ENCODE measurements at places on chromosomes 6 and 20.

- DNase-seq, result no peak
These were observed 24.9 kb downstream of the SAYSD1 start for GRCh38 chr6:39090036-39090435.

DNA sequence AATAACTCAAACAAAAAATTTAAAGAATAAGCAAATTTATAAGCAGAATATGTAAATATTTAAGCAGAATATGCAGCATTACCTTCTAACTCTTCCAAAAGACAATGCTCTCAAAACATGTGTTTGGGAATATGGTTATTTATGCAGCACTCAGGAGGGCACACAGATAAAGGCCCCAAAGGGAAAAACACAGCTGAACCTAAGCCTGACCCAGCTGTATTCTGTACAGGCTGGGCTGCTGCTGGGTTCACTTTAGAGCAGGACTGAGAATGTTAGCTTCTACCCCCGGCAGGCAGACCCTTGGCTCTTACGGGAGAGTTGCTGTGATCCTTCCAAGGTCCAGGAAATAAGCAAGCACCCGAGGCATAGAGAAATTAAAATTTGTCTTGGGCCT lies 37.3 kb downstream of the ABHD12 start:
- DNase-seq, result no peak

GRCh38 chr20:10558635-10559187 lies 115.1 kb downstream of the JAG1 start:
- DNase-seq, result no peak

GRCh38 chr6:111410371-111410770 lies 72.6 kb downstream of the REV3L start:
- DNase-seq, result no peak

- no peak for DNase-seq
These were observed 75.7 kb downstream of the METTL24 start for GRCh38 chr6:110282412-110282811.

DNA sequence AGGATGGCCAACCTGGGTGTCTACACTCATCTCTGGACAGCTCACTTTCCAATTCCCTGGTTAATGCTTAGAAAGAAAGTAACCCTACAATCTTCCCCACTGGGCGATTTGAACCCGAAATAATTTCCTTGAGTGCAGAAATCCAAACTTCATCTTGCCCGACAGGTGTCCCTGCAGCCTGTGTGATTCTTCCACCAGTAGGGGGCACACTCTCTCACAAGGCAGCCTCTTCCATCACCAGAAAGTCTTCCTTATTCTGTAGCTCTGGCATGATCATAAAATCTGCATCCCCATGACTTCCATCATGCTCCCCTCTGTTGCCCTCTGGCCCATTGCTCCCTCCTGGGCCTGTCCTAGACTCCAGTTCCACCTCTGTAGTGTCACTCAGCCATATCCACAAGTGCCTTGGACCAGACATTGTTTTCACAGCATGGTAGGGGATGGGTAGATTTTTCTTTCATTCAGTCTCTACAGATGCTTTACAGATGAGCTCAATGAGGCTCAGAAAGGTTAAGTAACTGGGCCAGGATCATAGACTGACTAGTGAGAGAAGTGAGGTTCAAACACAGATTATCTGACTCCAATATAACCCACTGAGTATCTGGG lies 170.4 kb upstream of the SPTLC3 start:
- DNase-seq, result no peak

DNA sequence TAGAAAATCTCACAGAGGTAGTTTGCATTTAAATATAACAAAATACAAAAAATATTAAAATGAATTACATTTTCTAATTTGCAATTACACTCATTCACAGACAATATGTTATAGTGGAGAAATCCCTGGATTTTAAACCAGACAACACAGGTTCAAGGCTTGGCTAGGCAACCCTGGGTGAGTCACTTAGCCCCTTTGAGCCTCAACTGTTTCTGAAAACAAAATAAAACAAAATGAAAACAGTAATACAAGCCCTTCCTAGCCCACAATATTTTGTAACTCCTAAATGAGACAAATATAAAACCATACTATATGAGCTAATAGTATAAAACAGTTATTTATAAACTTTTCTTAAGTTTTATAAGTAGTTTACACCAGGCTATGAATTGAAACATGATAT lies 41.0 kb downstream of the UQCC1 start:
- no peak for DNase-seq

- DNase-seq, result no peak
These were observed 149.8 kb upstream of the AKAP12 start for GRCh38 chr6:151089978-151090377.

DNA sequence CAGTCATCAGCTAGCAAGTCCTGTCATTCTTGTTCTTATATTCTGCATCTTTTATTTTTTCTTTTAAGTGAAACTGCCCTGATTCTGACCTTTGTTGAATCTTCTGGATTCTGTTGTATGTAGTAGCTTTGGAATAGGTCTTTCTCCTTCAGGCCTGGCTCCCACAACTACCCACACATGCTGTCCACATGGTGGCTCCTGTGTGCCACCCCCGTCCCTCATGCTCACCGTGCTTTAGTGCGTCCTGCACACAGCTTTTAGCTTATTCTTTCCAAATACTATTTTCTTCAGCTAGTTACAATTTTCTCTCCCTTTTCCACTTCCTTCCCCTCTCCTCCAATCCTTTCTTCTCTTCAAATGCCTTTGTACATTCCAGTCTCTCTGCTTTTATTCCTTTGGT lies 61.8 kb downstream of the CTNNBL1 start:
- no peak for DNase-seq

- DNase-seq, result no peak
These were observed 138.3 kb upstream of the CDYL start for GRCh38 chr6:4637691-4638433.

GRCh38 chr6:43853066-43853650 lies 83.1 kb downstream of the VEGFA start:
- DNase-seq, result peak; percentile 60

DNA sequence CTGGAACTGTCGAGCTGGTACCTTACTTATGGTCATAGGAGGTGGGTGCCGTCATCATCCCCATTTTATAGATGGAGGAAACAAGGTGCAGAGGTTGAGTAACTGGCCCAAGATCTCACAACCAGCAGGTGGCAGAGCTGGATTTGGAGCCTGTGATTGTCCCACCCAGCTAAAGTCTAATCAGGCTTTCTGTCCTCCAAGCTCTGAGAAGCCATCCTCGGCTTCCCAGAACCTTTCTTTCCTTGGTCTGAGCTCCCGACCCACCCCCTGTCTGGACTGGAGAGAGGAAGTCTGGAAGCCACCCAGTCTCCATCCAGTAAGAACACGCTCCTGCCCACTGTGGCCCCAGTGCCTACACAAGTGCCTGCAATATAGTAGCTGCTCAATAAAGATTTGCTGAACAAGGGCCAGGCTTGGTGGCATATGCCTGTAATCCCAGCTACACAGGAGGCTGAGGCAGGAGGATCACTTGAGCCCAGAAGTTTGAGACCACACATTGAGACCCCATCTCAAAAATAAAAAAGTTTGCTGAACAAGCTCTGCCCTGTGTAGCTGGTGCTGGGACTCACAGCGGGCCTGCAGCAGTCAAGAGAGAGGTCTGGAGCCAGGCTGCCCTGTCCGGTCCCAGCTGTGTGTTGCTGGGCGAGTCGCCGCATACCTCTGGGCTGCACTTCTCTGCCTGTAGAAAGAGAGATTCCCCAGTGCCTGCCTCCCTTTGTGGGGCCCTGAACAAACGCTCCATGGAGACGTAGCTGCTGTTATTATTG lies 32.5 kb upstream of the DLGAP4 start:
- DNase-seq, result no peak

DNA sequence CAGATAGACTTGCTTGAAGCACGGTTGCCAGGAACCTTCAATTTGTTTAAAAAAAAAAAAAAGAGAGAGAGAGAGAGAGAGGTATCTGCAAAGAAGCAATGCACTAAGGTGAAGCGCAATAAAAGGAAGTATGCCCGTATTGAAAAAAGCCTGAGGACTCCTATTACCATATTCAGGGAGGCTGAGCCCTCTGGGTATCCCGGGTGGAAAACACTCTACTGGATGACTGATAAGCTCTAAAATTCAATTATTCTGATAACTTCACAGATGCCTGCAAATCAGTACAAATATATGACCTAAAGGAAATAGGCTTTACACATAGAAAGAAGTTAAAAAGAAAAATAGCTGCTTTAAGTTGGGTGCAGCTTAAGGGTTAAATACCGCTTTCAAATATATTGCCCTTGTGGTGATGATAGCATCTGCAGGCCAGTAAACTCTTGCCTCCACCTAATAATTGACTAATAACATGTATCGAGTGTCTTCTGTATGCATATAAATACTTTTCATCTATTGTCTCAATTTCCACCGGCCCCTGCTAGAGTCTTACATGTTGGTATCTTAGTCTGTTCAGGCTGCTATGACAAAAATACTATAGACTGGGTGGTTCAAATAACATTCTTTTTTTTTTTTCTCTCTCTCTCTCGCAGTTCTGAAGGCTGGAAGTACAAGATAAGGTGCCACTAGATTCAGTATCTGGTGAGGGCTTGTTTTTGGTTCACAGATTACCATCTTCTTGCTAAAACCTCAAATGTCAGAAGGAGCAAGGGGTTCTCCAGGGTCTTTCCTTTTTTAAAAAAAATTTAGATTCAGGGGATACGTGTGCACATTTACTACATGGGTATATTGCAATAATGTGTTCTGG lies 187.4 kb upstream of the JARID2 start:
- DNase-seq, result no peak

DNA sequence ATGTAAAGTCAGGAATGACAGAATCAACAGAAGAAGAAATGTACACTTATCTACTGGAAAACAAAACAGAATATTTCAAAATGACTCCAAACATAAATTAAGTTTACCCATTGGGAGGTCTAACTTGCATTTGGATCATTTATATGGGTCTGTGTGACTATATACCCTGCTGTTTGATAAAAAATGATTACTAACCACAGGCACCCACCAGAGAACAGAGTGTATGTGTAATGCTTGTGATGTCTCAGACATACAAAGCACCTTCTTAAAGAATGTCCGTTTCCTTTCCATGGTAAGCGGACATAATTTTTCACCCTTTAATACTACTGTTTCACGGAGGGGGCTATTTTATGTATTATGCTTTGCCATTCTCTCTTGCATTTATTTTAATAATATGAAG lies 19.2 kb downstream of the SIM1 start:
- no peak for DNase-seq

- no peak for DNase-seq
These were observed 21.6 kb downstream of the TCF15 start for GRCh38 chr20:588476-588875.

DNA sequence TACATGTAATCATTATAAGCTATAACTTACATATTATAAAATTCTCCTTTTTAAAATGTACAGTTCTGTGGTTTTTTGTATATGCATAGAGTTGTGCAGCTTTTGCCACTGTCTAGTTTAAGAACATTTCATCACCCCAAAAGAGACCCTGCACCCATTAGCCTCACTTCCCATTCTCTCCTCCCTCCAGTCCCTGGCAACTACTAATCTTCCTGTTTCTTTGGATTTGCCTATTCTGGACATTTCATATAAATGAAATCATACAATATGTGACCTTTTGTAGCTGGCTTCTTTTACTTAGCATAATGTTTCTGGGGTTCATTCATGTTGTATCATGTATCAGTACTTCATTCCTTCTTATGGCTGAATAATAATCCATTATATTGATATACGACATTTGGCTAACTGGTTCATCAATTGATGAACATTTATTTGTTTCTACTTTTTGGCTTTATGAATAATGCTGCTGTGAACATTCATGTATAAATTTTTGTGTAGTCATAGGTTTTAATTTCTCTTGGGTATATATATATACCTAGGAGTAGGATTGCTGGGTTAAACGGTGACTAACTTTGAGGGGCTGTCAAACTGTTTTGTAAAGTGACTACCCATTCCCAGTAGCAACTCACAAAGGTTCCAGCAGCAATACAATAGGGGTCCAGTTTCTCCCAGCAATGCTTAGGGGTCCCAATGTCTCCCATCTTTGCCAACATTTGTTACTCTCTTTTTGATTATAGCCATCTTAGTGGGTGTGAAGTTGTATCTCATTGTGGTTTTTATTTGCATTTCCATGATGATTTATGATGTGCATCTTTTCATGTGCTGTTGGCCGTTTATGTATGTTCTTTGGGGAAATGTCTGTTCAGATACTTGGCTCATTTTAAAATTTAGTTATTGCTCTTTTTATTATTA lies 10.7 kb downstream of the PTPRA start:
- DNase-seq, result no peak

- DNase-seq, result no peak
These were observed 28.8 kb downstream of the NCOA5 start for GRCh38 chr20:46060975-46061374.

DNA sequence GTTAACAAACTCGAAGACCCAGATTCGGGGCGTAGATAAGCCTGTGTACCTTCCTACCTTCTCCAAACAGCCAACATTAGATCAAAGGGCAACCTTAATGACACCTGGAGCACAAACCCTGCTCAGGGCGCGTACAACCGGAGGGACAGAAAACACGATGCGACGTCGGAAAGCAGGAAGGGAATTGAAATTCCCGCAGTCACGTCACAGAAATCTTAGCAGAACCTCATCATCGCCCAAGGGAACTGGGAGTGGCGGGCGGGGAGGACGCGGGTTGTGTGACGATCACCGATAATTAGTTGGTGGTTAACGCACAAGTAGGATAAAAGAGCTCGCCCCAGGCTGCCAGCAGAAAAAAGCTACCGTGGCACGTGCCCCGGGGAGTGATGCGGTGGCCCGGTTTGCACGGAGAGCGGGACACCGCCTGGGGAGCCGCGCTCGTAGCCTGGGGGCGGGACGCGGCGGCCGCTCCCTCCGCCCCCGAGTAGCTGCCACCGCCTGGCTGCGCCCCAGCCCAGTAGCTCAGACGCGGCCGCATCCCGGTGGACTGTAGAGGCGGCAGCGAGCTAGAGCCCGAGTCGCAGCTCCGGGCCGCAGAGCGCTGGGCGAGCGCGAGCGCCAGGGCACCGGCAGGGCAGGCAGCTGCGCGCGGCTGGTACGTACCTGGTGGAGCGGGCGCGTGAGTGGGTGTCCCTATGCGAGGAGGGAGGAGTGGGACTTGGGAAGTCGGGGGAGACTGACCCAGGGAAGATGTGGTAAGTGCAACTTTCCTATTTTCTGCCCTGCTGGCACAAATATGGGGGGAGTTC lies at the start of gene PKIB:
PKIB (plus strand) TSS at position 525 of the 809 bp plus-strand sequence. CDS start 107,390 bp downstream, outside the sequence.
- peak; percentile 72 for DNase-seq

DNA sequence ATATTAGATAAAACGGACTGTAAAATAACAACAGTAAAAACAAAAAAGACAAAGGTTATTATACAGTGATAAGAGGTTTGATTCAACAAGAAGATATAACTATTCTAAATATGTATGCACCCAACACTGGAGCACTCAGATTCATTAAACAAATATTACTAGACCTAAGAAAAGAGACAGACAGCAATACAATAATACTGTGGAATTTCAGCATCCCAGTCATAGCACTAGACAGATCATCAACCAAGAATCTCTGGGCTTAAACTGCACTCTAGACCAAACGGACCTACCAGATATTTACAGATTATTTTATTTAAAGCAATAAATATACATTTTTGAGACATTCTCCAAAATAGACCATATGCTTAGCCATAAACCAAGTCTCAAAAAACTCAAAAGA lies 263.8 kb downstream of the C6orf118 start:
- no peak for DNase-seq

DNA sequence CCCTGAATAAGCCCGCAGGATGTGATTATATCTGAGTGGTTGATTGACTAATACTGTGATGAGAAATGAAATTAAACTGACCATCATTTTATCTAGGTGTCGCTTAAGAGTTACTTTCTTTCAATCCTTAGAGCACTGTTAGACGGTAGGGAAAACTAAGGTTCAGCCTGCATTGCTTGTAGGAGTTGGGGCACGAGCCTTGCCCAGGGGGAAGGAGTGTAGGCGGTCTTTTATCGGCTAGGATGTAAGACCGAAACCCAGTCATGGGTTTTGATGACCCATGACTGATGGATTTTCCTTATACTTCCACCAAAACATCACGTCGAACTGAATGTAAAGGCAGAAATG lies 392 bp upstream of the TASP1 start:
- DNase-seq, result no peak
